Sciatic nerve (tissue), 2 donors: ENCODE measurements at places on chromosomes 2 and 18.

DNA sequence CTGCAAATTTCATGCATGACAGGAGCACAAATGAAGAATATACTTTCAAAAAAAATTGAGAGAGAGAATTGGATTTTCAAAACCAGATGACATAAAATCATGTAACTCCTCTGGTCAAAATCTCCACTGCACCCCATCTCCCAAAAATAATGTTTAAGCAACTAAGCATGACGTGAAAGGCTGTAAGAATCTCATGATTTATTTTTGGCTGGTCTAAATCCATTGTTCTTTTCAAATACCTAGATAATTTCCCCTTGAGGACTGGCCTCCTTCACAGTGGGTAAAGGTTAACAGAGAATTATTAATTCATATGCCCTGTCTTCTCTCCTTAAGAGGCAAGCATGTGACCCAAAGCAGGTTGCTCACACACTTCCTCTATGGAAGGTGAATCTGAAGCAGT lies 101.5 kb upstream of the CCDC195 start:
- no peak for DNase-seq

DNA sequence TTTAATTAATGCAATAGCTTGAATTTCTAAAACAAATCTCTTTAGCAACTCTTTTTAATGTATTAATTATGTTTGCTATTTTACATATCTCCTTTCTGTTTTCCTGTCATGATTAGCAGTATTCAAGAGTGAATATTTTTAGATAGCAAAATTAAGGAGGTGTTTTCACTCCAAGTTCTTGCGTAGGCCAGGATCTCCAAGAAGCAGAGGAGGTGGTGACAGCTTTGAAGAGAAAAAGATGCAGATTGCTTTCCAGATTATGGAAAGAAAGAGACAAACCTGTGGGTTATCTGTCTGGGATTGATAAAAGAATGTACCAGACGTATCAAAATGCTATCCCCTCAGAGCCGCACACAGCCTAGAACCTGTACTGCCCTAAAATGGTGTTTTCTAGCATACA lies 163.5 kb upstream of the FAM98A start:
- no peak for DNase-seq

GRCh38 chr2:28360718-28361293 lies 31.9 kb upstream of the FOSL2 start:
- DNase-seq, result peak; percentile 69

GRCh38 chr2:46805401-46805951 lies 110.1 kb downstream of the MCFD2 start:
- DNase-seq, result no peak

GRCh38 chr2:141911485-141912066 lies 219.2 kb downstream of the LRP1B start:
- no peak for DNase-seq

- no peak for DNase-seq
Measured at GRCh38 chr18:22391407-22392345, 26.0 kb downstream of the CTAGE1 start.

DNA sequence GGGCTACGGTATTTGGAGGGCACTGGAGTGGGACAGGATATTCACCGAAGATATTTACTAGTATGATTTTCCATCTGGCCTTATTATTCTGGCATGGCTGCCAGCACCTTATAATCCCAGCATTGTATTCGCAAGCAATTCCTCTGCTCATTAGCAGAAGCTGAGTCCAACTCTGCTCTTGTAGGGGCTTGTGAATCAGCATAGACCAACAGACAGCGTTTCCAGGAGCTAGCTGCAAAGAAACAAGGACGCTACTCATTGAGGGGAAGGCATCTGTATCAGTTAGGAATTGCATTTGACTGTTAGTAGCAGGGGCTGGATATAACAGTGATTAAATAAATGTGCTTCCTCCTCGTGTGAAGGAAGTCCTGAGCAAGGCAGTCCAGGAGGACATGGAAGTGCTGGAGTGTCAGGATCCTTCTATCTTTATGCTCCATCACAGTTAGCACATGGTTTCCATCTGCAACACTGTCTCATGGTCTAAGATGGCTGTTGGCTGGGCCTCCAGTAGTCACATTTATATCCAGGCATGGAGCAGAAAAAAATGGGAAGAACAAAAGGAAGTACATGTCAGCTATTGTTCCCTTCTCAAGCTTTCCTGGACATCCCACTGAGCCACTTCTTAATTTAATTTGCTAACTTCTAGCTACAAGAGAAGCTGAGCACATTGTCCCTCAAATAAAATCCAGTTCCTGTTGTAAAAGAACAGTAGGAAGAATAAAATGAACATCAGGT lies 214.1 kb downstream of the C1D start:
- DNase-seq, result no peak

DNA sequence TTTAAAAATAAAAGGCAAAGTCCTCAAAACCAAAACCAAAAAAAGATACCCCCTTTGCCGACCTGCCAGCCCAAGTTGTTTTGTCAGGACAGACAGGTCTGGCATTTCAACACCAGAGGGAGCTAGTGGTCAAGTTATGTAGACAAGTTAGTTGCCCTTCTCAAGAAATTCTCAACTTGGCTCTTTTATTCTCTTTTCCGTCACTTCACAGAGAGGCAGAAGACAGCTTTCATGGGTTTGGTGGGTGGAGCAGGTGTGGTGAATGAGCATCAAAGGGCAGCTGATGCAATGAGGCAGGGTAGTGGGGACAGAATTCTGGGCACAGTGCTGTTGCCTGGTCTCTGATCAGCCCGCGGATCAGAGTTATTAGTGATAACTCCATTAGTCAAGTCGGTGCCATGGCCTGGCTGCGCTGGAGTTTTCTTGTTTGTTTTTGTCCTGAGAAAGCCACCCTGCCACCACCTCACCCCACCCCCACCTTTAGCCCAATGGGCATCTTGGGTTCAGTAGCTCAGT lies 303.7 kb upstream of the EPAS1 start:
- DNase-seq, result peak; percentile 79

DNA sequence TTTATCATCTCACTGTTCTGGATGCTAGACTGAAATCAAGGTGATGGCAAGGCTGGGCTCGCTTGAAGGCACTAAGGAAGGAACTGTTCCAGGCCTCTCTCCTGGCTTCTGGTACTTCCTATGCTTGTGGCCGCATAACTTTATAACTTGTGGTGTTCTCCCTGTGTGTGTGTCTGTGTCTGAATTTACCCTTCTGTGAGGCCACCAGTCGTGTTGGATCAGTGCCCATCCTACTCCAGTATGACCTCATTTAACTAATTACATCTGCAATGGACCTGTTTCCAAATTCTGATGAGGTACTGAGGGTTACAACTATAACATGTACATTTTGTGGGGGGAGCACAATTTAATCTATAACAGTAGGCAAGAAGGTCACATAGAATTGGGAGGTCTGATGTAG lies 41.6 kb downstream of the LYPD6B start:
- no peak for DNase-seq

DNA sequence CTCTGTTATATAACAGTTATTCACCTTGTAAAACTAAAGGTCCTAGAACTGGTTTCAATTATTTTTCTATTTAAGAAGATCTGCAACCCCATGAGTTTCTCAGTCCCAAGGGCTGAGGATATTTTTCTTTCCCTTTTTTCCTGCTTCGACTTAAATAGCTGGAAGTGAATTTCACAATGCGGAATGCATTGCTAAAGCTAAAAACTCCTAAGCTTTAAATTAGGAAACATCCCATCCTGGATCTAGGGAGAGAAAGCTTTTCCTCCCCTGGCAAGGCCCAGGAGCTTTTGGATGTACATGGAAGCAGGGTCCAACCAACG lies 1.4 kb downstream of the RFX8 start:
- no peak for DNase-seq

- no peak for DNase-seq
Measured at GRCh38 chr2:48220501-48220900, 309.5 kb upstream of the STON1 start.

- no peak for DNase-seq
Measured at GRCh38 chr2:60925994-60926740, 44.8 kb downstream of the REL start.

DNA sequence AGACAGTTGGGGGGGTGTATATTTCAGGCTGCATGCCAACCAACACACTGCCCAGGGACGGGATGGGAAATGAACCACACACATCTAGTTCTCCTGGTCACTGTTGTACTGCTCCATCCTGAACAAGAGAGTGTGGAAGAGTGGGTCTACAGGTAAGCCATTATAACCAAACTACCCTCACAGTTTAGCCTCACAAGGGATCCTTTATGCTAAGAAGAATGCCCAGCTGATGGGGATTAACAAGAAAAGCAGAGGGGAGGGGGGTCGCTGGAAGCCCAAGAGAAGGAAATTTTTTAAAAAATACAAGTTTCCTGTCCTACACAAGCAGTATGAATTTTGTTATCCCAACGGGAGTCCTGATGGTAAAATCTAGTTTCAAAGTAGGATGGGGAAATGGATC lies 16.1 kb downstream of the SPRED2 start:
- no peak for DNase-seq

DNA sequence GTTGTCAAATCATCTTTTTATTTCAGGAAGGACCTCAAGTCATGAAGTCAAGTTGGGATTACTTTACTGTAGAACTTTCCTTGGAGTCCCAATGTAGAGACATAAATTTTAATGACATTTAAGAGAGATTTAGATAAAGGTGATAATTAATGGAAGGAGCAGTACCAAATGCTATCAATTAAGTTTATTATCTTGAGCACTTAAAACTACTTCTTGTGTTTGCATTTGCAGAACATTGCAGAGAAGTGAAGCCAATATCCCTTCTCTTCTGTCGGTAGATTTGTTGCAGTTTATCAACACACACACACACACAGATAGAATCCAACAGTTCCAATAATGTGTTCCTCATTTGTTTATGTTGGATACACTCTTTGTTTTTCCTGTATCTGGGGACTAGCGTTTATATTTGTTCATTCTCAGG lies 570.7 kb downstream of the EPHA4 start:
- DNase-seq, result no peak

DNA sequence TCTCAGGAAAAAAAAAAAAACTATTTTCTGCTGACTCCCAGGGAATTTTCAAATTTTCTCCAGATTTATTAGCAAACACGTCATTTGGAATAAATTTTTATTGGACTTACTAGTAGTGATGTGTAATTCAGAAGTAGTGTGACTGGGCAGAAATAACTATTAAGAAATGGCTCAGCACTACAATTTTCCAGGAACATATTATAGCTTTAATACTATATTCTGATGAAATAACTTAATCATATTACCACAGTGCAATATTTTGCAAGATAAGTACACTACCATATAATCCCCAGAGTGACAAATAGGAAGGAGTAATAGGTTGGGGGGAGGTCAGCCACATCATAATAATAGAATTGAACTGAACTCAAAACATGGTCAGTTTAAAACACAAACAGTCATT lies 19.7 kb upstream of the TNFAIP6 start:
- no peak for DNase-seq

DNA sequence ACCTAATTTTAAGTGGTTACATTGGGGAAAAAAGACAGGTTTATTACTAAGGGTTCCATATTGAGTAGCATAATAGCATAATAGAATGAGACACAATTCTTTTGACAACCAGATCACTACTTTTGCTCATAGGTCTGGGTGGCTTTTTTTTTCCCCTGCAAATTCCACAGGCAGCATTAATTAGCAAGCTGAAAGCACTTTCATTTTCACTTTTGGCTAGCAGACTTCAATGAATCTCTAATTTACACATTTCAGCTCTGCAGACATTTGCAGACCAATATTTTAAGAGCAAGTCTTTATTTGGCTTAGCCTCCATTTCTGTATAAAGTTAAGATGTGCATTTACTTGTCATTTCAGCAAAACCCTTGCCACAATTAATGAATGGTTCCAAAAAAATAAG lies 185.5 kb downstream of the NOL4 start:
- no peak for DNase-seq

DNA sequence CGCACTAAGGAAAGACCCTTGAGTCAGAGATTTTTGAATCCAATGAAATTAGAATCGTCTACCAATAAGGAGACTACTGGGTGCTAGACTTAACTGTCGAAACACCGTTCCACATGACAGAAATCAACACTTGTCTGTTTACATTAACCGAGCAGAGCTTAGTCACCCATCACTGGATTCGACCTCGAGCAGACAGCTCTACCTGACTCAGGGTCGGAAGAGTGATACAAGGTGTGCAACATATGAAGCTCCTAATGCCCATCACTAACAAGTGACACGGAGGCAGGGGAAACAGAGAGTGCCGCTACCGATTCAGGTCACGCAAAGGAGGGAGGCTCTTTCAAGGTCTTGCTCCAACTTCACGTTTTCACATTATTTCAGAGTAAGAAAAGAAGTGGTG lies 54.2 kb upstream of the FZD5 start:
- peak; percentile 22 for DNase-seq

- no peak for DNase-seq
Measured at GRCh38 chr2:159900343-159900742, 102.3 kb upstream of the CD302 start.

GRCh38 chr18:74597034-74597661 lies 522 bp upstream of the ZNF407 start:
- DNase-seq, result peak; percentile 82

GRCh38 chr2:54429811-54430551 lies 26.1 kb upstream of the SPTBN1 start:
- DNase-seq, result no peak

DNA sequence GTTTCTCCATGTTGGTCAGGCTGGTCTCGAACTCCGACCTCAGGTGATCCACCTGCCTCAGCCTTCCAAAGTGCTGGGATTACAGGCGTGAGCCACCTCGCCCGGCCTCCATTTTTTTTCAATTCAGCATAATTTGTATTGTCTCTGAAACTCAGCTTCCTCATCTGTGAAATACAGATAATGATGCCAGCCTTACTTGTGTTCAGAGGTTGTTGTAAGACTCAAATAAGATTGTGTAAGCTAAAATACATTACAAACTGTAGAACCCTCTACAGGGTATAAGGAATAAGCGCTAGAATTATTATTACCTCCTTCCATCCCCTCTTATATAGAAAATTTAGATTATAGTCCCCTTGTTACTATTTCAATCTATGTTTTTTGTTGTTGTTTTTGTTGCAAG lies 24.8 kb upstream of the STARD7 start:
- no peak for DNase-seq

DNA sequence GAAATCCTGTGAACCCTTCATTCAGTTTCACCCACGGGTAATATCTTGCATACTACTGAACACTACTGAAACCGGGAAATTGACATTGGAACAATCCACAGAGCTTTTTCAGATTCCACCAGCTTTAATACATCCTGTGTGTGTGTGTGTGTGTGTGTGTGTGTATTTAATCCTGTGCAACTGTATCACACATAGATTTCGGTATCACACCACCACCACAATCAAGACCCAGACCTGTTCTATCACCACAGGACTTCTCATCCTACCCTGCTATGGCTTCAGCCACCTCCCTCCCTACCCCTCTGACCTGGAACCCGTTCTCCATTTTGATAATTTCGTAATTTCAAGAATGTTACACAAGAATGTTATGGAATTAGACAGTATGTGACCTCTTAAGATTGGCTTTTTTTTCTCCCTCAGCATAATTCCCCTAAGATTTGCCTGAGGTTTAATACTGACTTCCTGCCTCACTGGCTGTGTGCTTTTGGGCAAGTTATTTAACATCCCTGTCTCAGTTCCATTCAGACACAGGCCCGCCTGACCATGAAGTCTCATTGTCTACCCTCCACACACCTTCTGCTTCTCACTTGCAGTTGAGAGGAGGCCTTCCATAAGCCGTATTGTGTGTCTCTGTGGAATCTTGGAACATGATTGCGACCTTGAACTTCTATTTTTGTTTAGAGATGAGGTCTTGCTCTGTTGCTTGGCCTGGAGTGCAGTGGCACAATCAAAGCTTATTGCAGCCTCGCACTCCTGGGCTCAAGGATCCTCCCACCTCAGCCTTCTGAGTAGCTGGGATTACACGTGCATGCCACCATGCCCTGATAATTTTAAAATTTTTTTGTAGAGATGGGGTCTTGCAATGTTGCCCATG lies 14.4 kb upstream of the TMEM131 start:
- no peak for DNase-seq
